HCT116 (cell line): ENCODE measurements at places on chromosomes 13 and 19.

- DNase-seq = no peak
Observed at GRCh38 chr13:23817830-23818229, 71.4 kb downstream of the MIPEP start.

DNA sequence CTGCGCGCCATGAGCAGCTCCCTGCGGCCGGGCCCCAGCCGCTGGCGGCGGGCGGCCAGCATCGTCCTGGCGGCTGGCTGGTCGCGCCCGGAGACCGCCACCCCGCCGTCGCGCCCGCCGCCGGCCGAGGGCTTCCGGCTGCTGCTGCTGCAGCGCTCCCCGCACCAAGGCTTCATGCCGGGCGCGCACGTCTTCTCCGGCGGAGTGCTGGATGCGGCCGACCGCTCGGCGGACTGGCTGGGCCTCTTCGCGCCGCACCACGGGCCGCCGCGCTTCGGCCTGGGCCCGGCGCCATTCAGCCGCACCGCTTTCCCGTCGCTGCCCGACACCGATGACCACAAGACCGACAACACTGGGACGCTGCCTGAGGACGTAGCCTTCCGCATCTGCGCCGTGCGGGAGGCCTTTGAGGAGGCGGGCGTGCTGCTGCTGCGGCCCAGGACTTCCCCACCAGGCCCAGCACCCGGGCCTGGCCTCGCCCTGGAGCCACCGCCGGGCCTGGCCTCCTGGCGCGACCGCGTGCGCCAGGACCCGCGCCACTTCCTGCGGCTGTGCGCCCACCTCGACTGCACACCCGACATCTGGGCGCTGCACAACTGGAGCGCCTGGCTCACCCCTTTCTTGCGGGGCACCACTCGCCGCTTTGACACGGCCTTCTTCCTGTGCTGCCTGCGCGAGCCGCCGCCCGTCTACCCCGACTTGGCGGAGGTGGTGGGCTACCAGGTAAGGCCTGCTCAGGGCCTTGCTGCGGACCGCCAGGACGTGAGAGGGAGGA lies 518 bp downstream of the NUDT19 start:
- no peak for DNase-seq

DNA sequence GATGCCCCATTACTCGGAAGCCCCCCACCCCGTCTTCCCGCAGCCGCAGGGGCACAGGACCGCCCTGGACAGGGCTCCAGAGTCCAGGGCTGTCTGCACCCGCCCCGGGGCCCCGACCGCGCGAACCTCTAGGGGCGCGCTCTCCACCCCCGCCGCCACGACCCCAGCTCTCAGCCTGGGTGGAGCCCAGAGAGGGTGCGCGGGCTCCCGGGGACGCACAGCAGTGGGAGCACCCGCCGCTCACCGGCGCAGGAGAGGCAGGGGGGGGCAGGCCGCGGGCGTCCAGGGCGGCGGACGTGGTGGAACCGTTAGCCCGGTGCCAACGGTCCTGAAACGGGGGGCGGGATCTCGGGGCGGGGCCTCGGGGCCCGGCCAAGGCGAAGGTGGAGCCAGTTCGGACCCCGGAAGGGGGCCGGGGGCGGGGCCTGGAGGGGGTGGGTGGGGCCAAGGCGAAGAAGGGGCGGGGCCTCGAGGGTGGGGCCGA lies at the start of gene ATP8B3:
TSS of gene ATP8B3 (minus strand) at position 335 of the 484 bp plus-strand sequence. CDS start 540 bp downstream, outside the sequence.
- no peak for DNase-seq

GRCh38 chr13:30847650-30848307 lies 58.3 kb upstream of the MEDAG start:
- no peak for DNase-seq

- no peak for DNase-seq
Observed at GRCh38 chr19:39297931-39298634, 1.9 kb downstream of the IFNL1 start.

DNA sequence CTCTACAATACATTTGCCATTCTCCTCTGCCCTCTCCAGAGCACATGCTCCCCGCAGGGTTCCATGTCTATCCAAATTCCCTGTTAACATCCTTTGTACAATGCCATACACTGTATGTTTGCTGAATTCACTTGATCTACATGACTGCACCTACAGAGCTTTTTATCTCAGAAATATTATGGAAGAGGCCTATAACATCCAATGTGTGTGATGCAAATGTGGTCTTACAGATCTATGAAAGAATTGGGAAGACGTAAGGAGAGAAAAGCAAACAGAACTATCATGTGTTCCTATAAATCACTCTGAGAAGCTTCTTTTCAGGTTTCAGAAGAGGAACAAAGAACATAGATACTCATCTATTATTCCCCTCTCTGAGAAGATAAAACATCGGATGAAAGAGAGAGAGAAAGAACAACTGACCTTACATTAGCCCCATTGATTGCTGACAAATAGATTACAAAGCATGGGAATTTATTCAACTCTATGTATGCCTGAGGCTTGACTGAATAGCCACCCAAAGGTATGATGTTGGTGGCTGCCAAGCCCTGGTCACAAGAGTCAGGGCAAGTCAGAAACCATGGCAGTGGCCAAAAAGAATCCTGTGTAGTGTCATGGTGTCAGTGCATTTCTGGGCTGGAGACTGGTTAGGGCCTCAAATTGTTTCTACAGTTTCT lies 425.2 kb downstream of the FOXO1 start:
- DNase-seq = no peak

GRCh38 chr13:50229960-50230661 lies 214.9 kb downstream of the KCNRG start:
- DNase-seq = no peak

GRCh38 chr13:76937281-76937820 lies 11.0 kb upstream of the ACOD1 start:
- DNase-seq = peak; percentile 3

DNA sequence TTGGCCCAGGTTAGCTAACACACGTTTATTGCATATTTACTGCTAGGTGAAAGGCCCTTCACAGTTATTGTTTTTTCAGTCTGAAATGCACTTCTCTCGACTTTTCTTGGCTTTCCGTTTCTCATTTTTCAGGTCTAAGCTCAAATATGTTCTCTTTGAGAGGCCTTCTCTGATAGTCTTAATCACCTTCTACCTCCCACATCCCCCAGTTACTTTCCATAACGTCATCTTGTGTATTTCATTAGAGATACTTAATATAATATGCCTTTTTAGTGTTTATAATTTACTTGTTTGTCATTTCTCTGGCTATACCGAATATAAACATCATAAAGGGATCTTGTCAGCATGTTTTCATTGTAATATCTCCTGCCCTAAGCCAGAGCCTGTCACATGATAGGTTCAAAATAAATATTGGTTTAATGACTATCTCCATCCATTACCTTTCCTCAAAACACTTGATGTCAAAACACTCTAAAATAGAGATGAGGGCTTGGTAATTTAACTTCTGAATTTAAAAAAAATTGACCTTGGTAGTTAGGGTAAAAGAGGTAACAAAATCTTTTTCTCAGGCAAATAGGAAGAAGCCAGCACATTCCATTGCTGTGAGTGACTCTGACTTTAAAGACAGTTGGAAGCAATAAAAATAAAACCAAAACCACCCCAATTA lies 168.6 kb upstream of the RFC3 start:
- no peak for DNase-seq

DNA sequence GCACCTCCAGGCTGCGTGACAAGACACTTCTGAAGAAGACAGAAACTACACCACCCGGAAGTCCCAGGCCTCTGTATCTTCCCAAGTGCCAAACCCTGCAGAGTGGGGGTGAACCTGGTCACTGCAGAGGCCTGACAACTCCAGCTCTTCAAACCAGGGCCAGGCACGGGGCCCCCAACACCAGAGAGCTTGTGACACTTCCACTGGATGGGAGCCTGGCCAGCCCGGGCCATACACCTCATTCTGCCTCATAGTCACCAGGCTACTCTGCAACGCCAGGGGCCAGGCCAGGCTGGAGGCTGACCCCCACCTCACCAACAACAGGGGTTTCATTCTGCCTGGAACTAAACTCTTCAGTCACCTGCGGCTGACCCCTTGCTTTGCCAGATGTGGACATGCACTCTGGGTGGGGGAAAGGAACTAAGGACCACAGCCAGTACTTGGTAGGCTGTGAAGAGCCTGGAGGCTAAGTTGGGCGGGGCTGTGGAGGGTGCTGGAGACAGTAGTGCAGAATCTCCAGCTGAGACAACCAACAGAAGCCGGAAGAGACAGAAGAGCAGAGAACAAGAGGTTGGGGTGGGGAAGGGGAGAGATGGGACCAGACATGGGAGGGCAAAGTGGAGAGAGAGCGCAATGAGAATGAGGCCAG lies 23.0 kb downstream of the TUBA3C start:
- DNase-seq = no peak

GRCh38 chr19:3536429-3537100 lies 2.4 kb upstream of the TEKTIP1 start:
- no peak for DNase-seq

- no peak for DNase-seq
Observed at GRCh38 chr19:51702103-51702824, 9.1 kb downstream of the SPACA6 start.

DNA sequence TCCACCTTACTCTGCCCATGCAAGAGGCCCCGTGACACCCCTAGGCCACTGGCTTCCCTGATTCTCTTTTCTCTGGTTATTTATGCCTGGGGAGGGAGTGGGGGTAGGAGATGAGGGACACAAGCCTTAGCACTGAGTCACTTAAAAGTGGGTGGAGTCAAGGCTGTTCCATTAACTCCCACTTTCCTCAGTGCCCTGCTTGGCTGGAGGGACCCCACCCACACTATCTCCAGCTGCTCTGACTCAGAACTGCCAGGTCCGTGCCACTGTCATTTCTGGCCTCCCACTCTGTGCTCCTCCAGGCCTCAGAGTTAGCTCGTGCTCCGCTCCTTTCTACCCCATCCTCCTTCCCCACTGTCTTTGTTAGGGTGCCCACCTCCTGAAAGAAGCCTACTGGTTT lies 113.4 kb upstream of the UQCRFS1 start:
- DNase-seq = no peak

- no peak for DNase-seq
Observed at GRCh38 chr13:111512707-111513106, 192.3 kb downstream of the TEX29 start.

GRCh38 chr19:29497241-29497640 lies 28.6 kb upstream of the VSTM2B start:
- no peak for DNase-seq

- DNase-seq = no peak
Observed at GRCh38 chr19:1836458-1837221, 11.6 kb downstream of the REXO1 start.

- no peak for DNase-seq
Observed at GRCh38 chr13:30898678-30899241, 7.3 kb upstream of the MEDAG start.

DNA sequence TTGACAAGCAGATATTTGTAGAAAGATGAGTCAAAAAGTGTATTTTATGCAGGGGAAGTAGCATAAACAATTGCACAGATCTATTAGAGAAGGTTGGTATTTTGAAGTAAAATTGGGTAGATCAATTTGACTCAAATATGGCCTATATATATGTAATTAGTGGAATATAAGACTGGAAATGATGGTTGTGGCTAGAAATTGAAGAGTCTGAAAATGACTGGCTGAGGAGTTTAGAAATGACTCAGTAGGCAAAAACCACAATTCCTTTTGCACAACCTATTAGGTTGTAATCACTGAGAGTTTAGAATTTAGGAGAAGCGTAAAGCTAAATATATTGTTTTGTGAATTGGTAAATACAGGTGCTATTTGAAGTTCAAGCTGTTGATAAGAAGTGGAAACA lies 622.6 kb upstream of the PCDH20 start:
- DNase-seq = no peak

DNA sequence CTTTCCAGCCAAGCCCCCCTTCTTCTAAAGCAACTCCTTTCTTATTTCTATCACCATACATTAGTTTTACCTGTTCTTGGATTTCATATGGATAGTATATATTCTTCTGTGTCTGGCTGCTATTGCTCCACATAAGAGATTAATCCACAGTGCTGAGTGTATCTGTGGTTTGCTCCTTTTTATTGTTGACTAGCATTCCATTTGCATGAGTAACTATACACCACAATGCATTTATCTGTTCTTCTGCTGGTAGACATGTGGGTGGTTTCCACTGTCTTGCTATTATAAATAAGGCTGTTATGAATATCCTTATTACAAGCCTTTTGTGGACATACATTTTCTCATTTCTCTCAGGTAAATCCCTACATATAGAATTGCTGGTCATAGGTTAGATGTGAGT lies 138.2 kb downstream of the SLC7A1 start:
- DNase-seq = peak; percentile 32
